Glomerular endothelial cell (primary cell): ENCODE measurements at places on chromosomes 16 and 17. TPM values are rescaled to one million over a fixed set of nuclear protein-coding genes. Genes with fewer than 3 reads are reported as not detected.

DNA sequence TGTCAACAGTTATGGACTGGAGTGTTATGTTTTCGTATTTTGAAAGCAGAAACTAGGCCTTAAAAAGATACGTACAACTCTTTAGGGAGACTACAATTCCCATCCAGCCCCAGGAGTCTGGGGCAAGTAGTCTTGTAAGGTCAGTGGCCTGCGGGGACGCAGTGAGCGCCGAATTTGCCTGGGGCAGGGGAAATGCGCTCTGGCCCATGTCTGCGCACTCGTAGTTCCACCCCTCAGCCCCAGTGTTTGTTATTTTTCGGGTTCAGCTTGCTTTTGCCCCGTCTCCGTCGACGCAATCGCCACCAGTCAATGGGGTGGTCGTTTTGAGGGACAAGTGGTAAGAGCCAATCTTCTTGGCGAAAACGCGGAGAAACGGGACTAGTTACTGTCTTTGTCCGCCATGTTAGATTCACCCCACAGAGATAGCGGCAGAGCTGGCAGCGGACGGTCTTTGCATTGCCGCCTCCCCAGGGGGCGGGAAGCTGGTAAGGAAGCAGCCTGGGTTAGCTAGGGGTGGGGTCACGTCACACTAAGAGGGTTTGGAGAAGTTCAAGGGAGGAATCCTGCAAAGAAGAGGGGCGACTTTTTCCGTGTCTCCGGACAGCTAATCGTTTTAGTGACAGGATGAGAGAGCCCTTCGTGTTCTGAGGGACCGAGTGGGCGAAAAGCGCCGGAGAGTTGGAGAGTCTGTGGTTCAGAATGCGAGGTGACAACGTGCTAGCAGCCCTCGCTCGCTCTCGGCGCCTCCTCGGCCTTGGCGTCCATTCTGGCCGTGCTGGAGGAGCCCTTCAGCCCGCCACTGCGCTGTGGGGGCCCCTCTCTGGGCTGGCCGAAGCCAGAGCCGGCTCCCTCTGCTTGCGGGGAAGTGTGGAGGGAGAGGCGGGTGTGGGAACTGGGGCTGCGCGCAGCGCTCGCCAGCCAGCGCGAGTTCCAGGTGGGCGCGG lies 1.1 kb upstream of the BRCA1 start:
- no peak for DNase-seq

DNA sequence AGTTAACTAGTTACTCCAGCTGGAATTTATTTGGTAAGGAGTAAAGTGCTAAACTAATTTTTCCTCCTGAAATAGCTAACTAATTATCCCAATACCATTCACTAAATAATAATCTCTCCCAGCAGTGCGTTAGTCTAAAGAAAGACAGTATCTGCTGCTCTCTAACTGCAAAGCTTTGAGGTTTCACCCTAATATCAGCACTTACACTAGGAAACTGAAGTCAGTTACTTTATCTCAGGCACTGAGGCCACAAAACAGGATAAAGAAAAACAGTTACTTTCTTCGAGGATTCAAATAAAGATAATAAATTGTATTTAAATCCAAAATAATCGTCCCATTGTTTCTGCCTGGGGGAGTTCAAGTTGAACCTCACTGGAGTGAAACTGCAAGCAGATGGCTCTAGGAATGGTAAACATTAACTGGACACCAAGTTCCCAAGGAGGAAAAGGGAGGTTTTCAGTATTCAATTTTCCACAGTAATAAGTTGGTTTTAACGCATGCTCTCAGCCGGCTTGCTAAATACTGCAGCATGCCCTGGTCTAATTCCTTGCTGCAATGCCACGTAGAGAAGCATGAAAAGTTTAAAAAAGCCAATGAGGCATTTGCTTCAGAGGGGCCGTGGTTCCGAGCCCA lies 20.0 kb upstream of the FOXJ1 start:
- no peak for DNase-seq

- DNase-seq = no peak
Measured at GRCh38 chr16:85428168-85428898, 184.8 kb upstream of the GSE1 start.

- peak; percentile 77 for DNase-seq
Measured at GRCh38 chr16:19858340-19859018, 26.2 kb downstream of the GPRC5B start.

GRCh38 chr16:65069065-65069464 lies 52.8 kb downstream of the CDH11 start:
- no peak for DNase-seq

- no peak for DNase-seq
Measured at GRCh38 chr16:69089091-69089910, 16.2 kb upstream of the HAS3 start.

GRCh38 chr16:67718668-67719047 lies 458 bp downstream of the GFOD2 start:
- DNase-seq = no peak

DNA sequence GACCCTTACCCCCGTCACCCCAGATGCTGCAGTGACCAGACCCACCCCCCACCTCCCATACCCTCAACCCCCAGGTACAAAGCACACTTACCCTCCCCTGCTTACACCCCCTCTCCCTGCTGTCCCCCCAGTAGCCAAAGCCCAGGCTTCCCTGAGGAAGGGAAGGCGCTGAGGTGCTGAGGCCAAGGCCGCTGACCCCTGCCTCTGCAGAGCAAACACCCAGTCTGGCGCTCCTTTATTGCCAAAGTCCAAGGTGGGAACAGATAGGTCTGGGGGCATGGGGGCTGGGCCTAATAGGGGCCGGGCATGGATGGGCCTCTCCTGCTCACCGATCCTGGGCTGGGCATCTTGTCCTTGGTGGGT lies 683 bp downstream of the LCAT start:
- DNase-seq = no peak

CACNG4 gene
- 0.05 TPM in 1 of 2 replicates, not detected in the other for total RNA-seq

DNA sequence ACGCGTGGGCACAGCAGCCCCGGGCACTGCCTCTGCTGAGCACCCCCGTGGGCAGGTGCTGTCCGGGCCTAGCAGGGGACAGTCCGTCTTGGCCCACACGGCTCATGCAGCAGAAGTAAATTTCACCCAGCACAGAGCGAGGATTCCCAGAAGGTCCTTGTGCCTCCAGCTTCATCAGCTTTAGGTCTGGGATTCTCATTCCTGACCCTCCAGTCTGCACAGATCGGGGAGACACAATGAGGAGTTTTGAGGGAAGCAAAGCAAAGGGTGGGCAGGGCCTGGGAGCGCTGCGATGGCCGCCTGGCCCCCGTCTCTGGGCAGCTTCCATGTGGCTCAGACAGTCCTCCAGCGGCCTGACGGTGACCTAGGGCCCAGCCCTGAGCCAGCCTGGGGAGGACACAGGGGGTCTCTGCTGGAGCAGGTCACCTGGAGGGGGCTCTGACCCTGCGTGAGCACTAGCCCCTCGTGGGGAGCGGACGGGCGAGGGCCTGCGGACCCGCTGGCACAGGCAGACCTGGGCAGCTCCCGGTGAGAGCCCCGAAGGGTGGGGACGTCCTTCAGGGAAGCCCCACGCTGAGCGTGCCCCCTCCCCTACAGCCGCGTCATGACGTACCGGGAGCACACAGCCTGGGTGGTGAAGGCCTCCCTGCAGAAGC lies 30.7 kb upstream of the CHMP6 start:
- no peak for DNase-seq

CMTM1 gene
- 1.7 and 2.9 TPM in 2 replicates for total RNA-seq

HS3ST3B1 gene
- 7.0 and 9.4 TPM in 2 replicates for total RNA-seq

DNA sequence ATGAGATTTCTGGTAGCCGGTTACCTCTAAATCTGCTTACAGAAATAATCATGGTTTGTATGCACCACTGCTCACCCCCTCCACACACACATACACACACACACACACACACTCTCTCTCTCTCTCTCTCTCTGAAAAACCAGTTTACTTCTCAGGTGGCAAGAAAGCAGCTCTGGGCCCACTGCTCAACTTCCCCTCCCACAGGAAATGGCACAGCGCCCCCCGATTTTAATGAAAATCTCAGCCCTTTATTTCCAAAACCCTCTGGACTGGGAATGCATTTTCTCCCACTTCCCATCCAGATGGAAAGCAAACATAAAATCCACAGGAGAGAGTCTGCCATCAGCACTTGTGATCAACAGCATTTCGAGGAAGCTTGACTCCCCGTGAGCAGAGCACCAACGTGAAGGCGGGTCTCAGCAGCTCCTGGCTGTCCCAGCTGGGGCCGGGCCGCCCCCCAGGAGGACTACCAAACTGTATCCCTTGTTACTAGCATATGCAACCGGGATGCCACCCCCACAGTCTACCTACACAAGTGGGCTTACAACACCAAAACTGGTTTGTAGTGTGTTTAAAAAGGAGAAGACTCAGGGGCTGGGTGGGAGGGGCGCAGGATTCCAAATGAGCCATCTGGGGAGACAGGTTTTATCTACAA lies 121.1 kb downstream of the SLC39A11 start:
- DNase-seq = no peak

DNA sequence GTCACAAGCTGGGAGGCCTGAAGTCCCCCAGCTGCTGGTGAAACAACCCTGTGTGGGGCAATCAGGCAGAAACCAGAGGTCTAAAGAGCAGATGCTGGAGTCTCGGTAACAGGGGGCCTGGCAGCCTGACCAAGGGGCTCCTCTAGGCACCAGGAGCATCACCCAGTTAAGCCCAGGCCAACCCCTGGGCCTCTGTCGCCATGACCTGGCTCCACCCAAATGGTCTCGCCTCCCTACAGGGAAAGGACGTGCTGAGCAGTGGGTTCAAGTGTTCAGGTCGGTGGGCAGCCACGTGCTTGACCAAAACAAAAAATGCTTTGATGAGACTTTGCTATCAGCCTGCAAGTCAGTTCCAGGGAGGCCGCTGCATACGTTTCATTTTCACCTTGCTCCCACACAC lies 240.3 kb downstream of the ZNF423 start:
- no peak for DNase-seq

DNA sequence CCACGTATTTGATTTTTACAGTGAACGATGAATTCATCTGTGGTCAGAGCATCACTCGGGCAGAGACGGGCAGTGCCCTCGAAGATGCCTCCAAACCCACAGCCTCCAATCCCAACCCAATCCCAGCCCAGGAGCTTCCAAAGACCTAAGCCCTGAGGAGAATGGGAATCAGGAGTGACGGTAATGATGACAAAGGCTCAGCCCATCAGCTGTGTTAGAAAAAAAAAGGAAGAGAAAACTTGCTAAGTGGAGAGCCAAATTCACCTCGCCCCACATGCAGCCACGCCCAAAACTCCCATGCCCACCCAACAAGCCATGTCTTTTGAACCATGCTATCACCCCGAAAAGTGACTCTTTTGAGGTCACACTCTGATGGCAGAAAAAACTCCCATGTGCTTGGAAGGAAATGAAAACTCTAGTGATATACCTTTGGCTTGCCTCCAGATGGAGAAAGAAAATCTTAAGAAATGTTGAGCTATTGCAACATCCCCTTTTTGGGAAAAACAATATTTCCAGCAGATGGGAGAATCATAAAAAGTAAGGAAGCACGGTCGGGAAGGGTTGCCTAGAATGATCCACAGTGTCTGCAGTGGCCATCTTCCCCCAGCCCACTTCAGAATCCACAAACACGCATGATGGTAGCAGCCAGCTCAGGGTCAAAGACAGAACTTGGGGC lies 37.7 kb downstream of the XYLT1 start:
- DNase-seq = no peak

- DNase-seq = no peak
Measured at GRCh38 chr16:54677308-54677950, 253.2 kb upstream of the IRX5 start.

PSMB10 gene
- 70.6 and 77.1 TPM in 2 replicates for total RNA-seq

- no peak for DNase-seq
Measured at GRCh38 chr16:48999044-48999443, 282.6 kb downstream of the CBLN1 start.

GRCh38 chr17:1030684-1031532 lies 34.0 kb downstream of the TIMM22 start:
- no peak for DNase-seq

KREMEN2 gene
- 0.15 TPM in 1 of 2 replicates, not detected in the other for total RNA-seq

GRCh38 chr17:77733576-77734296 lies 224.8 kb upstream of the TNRC6C start:
- DNase-seq = no peak

- DNase-seq = no peak
Measured at GRCh38 chr17:18860161-18860972, 2.4 kb downstream of the PRPSAP2 start.

DNA sequence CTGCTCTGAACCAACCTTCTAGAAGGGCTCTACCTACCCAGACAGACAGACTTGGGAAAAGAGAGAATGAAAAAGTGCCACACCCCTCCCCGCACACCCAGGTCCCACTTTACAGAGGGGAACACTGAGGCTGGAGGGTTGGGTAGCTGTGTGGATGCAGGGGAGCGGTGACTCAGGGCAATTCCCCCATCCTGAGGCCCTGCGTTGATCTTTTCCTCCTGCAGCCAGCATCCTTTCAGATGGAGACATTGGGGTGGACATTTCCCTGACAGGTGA lies 10.0 kb downstream of the CETP start:
- no peak for DNase-seq

- no peak for DNase-seq
Measured at GRCh38 chr16:55836158-55836611, 3.3 kb upstream of the CES1 start.

SLC16A11 gene
- 0.12 and 0.44 TPM in 2 replicates for total RNA-seq

GRCh38 chr17:18224387-18225120 lies 881 bp upstream of the LLGL1 start:
- no peak for DNase-seq

- DNase-seq = no peak
Measured at GRCh38 chr16:70778901-70779309, 22.1 kb downstream of the VAC14 start.

GRCh38 chr16:6576606-6577005 lies 756.0 kb upstream of the RBFOX1 start:
- DNase-seq = no peak

DNA sequence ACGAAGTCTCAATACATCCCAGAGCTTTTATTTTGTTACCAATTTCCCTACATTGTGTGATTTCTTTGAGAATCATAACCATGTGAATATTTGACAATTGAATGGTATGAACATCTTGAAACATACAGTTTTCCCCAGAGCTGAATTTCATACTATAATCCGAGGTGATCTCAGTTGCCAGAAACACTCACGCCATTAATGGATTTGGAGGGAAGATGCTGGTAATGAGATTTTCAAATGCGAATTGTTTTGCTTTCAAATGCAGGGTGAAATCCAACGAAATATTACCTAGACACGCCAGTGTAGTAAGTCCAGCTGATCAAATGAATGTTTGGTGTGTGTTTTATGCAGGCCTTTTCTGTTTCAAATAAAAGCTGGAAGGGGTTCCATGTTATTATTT lies 277.8 kb upstream of the CDH5 start:
- DNase-seq = no peak
